ENCODE measurements at places on chromosomes 5 and 9.

DNA sequence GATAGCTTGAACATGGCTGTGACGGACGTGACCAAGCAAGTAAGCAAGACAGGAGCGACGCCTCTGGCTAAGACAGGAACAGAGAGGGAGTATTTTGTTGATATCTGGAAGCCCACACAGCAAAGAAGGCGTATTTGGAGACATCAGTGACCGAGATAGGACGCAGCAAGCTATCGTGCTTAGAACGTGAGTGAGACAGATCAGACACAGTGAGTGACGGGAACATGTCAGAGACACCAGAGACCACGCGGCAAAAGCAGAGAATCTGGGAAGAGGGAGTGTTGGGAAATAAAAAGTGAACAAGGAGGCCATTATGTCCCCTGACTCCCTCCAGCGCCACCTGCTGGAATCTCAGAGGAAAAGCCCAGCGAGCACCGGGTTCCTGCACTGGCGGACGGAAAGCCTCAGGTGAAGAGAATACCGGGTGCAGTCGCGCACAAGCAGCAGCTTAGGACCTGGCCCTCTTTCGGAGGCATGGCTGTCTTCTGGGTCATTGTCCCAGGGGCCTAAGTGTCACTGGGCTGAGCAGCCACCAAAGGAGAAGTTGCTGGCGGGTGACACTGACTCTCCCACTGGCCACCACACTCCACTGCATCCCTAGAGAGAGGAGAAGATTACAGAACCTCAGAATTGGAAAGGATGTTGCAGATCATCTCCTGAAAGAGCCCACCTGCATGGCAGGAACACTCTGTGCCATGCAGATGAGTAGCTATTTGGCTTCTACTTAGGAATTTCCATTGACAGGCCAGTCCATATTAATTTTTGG lies 99.1 kb downstream of the FBXO38 start:
- peak; percentile 67 for DNase-seq

- peak; percentile 98 for DNase-seq
Observed at GRCh38 chr9:70419556-70420440, 5.3 kb upstream of the KLF9 start.

- DNase-seq, result no peak
Observed at GRCh38 chr9:68489646-68490045, 51.0 kb downstream of the TMEM252 start.

DNA sequence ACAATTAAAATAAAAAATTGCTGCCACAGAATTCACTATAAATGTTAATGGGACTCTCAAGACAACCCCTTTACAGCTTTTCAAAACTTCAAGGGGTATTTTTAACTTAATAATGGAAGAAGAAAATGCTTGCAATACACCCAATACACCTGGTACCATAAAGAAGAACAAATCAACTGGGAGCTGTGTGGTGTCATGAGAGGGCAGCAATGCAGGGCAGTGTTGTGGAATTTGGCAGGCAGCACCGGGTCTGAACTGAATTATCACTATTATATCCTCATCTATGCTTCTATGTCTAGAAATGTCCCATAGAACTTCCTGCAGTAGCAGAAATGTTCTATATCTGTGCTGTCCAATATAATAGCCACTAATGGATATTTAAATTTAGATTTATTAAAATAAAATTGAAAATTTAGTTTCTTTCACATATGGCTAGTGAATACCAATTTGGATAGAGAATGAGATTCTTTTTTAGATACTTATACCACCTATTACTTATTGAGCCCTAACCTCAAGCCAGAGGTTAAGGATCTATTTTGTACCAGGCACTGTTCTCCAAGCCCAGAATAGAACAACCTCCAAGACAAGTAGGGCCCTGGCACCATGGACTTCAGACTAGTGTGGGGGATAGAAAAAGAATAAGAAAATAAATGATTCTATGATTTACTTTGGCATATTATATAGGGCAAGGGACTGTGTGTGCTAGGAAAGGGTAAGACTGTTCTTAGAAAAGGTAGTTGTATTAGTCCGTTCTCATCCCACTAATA lies 265.3 kb downstream of the PDE4D start:
- DNase-seq, result no peak

DNA sequence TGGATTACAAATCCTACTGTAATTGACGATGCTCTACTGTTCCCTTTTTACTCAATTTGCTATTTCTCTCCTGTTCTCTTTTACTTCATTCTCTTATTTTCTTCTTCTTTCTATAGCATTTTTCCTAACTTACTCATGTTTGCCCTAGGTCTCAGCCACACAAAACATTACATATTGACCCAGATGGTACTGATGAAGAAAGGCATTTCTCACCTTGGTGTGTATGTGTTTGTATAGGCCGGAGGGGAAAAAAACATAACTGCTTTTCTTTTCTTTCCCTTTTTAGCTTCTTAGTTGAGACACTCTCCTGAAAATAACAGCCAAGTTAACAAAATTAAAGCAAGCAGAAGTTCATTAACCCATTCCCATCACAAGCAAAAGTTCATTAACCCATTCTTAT lies 1019.8 kb upstream of the CDH18 start:
- no peak for DNase-seq

GRCh38 chr5:458547-459353 lies 15.8 kb downstream of the EXOC3 start:
- DNase-seq, result peak; percentile 61

DNA sequence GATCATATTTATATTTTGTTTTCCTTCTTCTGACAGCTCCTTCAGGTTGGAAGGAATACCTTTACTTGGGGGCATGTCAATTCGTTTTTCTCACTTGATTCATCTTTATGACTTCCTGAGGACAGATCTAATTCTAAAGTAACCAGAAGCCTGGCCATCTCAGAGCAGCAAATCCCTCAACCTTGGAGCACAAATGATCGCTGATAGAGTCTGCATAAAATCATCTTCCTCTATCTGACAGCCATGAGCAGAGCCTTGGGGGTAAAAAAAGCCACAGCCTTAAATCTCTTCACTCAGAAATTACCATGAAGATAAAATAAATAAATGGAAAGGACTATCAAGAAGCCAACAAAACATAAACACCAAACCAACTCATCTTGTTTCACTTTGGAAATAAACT lies 325.8 kb downstream of the PRR16 start:
- no peak for DNase-seq

- no peak for DNase-seq
Observed at GRCh38 chr5:150905312-150905683, 518 bp upstream of the ZNF300 start.

- DNase-seq, result no peak
Observed at GRCh38 chr9:132141948-132142594, 19.8 kb upstream of the NTNG2 start.

DNA sequence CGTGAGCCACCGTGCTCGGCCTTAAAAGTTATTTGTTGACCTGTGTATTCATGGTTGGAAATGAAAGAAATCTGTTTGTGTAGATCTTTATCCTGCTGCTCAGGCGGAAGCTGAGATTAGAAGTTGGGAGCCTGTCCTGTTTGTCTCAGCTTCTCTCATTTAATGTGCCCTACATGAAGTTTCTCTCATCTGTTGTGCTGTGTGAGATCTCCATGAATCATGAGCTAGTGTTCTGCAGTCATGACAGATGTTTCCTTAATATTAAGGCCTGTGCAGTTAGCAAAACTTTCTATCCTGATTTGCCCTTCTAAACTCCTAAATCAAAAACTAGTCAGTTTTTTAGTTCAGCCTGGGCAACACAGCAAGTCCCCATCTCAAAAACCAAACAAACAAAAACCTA lies 59.5 kb downstream of the FAM78A start:
- DNase-seq, result no peak

- DNase-seq, result no peak
Observed at GRCh38 chr9:16184964-16185646, 632.3 kb downstream of the CCDC171 start.

DNA sequence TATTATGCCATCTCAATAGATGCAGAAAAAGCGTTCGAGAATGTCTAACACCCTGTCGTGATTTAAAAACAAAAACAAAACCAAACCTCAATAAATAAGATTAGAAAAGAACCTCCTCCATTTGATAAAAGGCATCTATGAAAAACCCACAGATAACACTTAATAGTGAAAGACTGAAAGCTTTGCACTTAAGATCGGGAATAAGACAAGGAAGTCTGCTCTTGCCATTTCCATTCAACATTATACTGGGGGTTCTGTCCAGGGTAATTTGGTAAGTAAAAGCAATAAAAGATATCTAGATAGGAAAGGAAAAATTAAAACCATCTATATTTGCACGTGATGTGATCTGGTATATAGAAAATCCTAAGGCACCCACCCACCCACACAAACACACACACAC lies 7.3 kb upstream of the EXOSC3 start:
- no peak for DNase-seq

DNA sequence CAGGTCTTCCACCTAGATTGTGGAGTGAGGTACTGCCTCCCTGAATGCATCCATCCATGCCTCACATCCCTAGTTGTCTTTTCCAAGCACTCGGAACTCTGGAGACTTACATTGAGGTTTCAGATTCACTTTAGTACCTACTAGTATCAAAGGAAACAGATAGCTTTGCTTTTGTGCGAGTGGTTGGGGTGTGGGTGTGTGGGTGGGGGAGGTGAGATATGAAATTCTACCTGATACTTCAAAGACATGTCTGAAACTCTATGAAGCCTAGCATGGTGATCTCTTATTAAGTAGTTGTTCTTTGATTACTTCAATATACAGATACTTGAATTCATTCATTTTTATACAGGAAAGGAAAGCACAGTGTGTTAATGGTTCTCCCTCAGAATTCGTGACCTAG lies 64.4 kb downstream of the MCCC2 start:
- DNase-seq, result no peak

DNA sequence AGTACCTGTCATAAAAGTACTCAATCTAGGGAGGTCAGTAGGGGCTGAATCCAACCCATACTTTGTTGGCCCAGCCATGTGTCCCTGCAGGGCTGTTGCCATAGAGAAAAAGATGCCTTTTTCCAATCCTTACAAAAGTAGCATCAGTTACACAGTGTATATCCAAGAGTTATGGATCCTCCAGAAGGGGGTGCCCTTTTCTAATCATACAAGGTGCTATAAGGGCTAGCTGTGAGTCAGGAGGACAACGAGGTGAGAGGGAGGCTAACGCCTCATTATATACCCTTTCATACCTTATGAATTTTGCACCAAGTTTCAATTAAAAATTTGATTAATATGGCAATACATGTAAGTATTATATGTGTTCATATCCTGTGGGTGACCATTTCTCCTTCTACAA lies 4.8 kb downstream of the KIAA0825 start:
- DNase-seq, result no peak

- DNase-seq, result no peak
Observed at GRCh38 chr5:4700069-4700468, 440.1 kb upstream of the ADAMTS16 start.

- DNase-seq, result no peak
Observed at GRCh38 chr5:59272809-59273427, 620.6 kb downstream of the PDE4D start.

DNA sequence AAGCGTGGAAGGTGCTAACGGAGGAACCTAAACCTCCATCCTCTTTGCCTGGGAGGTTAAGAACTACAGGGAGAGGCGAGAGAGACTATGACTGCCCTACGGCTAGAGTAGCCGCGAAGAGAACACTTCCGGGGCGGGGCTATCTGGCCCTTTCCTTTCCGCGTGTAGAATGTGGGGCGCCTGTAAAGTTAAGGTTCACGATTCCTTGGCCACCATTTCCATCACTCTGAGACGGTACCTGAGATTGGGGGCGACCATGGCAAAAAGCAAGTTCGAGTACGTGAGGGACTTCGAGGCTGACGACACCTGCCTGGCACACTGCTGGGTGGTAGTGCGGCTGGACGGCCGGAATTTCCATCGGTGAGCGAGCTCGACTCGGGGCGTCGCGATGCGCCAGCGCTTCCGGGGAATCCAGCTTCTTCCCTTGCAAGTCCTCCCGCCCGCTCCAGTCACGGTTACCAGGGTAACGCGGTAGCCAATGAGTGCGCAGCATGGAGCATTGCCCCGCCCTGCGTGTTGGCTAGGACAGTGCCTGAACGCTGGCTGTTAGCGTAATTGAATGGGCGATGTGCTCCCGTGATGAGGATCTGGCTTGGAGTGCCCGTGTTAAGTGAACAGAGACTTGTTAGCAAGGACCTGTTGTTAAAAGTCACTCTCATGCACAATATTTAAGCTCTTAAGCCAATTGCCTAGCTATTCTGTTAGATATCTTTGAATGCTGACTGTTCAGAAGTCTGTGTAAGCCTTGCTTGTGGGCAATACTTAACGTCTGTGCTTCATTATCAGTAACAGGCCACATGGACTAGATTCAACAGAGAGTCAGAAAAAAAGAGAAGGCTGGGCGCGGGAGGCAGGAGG lies at the start of gene THG1L:
THG1L (plus strand) TSS at position 149 of the 858 bp plus-strand sequence; CDS start at position 170, 21 bp downstream.
- peak; percentile 96 for DNase-seq

DNA sequence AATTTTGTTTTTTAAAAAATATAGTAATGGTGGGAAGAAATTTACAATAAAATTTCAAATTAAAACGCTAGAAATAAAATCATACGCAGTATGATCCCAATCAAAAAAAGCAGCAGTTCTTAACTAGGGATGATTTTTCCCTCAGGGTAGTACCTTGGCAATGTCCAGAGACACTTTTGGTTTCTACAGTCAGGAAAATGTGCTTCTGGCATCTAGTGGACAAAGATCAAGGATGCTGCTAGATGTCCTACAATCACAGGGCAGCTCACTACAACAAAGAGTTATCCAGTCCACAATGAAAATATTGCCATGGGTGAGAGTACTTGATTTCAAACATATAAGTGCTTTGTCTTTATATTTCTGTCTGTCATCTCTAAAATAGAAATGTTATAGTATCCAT lies 400.2 kb upstream of the SGCD start:
- DNase-seq, result no peak

GRCh38 chr9:86723346-86723745 lies 224.0 kb downstream of the GAS1 start:
- no peak for DNase-seq

DNA sequence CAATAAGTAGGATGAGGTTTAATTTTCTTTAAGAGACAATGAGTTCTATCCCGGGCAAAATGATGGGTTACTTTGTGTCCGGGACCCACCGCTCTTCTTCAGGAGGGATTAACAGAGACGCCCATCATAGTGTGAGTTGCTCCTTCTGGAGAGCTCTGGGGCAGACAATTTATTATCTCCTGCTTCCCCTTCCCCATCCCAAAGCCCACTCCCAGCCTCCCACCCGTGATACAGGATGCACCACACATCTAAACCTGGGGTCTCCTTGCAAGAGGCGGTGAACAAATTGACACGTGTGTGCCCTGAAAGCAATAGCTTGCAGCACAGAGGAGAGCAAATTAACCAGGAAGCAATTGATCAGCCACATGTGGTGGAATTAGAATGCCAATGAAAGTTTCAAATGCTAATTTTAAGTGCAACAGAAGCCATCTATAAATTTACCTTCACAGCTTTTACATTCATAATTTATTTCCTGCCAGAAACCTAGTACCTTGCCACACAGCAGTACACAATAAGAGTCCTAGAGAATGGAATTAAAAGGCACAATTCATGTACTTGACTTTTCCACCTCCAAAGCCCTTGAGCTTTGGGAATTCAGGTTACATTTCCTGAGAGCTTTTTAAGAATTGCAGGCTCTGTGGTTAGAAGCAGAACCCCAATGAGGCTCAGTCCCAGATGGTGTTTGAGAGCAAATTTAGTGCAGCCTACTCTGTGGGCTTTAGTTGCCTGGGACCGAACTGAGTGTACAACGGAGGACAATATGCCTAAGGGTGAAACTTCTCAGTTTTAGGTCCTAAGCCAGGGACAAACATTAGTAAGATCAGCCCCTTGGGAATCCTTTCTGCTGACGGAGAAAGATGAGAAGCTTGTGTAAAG lies 399.6 kb downstream of the MED10 start:
- no peak for DNase-seq
